SJSA1 (cell line): ENCODE measurements at places on chromosomes 4 and X. TPM values are rescaled to one million over a fixed set of nuclear protein-coding genes. Genes with fewer than 3 reads are reported as not detected.

RNF212 gene
- total RNA-seq: not detected in 2 replicates

XPNPEP2 gene
- total RNA-seq: 0.03 TPM in 1 of 2 replicates, not detected in the other

GAGE12J gene
- total RNA-seq: not detected in 2 replicates

DNA sequence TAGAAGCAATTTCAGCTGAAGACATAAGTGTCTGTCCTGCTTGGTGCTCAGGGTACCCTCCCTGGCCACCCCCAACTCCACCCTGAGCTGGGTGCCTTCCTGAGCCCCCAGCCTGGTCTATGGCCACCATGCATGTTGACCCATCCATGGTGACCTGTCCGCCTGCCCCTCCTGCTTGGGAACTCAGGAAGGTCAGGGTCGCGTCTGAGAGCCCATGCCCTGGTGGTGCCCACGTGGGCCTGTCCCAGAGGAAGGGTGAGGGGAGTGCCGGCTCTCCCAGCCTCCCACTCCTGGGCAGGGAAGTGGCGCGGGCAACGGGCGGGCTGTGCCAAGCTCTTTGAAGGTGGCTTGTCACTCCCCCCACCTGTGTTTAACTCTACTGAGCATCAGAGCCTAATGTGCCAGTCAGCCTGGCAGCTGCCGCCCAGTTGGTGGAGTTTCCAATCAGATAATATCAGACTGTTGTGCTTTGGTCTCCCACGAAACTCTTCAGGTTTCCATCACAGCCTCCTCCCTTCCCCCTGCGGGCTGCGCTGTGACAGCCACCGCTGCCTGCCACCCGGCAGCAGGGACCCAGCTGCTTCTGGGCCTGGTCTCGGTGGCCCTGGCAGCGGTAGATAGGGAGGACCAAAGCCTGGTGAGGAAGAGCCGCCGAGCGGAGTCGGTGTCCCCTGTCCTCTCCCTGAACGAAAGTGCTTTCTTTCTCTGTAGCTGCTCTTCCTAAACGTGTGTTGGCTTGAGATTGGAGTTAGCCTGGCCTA lies 4.8 kb downstream of the SH3BP2 start:
- DNase-seq: no peak

- DNase-seq: peak; percentile 87
These were observed 2.9 kb upstream of the FAT1 start for GRCh38 chr4:186726426-186727168.

DNA sequence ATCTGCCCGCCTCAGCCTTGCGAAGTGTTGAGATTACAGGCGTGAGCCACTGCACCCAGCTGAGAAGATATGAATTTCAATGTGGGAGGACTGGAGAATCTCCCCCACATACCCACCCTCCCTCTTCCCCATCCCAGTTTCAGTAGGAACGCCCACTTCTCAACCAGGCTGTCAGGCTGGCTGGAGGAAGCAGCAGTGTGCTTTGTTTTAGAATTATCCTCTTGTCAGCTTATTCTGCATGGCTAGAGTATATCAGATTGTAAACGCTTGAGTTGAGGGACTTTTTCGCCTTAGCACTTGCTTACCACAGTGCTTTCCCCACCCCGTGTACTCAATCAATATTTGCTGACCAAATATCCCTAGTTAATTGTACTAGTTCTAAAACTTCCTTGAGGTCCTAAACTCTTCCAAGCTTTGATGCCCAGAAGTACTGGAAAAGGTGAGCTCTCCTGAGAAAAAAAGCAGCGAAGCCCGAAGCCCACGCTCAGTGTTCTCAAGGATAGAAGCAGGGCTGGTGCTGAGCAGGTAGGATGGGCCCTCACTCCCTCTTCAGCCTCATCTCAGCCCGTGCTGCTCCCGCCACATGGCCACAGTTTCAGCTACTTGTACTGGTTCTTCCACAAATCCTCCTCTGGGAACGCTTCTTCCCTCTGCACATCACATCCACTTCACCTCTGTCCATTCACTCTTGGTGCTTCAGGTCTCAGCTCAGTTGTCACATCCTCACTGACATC lies 7.3 kb upstream of the ARHGAP10 start:
- no peak for DNase-seq

IL13RA2 gene
- not detected in 2 replicates for total RNA-seq
